ENCODE measurements at places on chromosomes 6 and 20.

DNA sequence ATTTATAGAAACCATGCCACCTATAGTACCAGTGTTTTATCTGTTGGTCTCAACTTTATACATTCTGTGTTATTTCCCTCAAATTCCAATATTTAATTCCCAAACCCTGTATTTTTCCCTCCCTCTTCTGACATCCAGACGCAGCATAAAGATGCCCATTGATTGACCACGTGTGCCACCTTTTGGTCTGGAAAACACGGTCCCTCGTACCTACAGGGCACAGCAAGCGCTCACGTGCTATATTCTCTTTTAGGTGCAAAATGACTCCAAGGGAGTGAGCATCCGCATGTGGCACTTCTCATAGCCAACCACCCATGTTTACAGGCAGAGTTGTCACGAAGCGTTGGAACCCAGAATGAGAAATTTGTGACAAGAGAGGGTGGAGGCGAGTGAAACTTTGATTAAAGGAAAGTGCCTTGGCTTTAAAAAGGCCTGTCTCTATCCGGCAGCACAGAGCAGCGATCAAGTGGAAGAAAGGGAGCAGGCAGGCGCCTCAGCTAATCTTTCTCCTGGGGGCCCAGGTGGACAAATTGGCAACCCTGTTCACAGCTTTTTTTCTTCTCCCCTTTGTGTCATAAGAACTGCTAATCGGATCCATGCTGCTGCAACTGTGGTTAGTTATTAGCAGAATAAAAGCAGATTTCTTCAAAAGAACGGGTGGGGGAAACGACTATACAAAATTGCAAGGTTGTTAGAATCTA is 225.9 kb downstream of the TMEM242 start:
- no peak for ATAC-seq

DNA sequence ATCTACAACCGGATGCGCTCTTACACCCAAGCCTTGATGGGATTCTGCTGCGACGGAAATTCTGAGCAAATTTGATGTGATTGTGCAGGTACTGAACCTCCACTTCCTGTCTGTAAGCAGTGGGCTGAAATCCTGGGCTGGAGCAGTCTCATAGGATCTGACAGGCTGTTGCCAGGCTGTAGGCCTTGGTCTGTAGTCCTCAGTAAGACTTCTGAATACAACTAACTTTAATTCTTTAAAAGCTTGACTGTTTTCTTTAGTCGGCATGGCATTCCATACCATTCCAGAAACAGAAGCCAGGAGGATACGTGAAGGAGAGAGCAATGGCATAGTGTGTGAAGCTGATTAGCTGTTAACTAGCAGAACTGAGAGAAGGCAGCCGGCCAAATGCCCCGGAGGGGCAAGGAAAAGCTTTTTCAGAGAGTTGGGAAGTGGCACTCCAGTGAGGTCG is 68.3 kb downstream of the ADTRP start:
- no peak for ATAC-seq

GRCh38 chr6:151240036-151240685 is 394 bp downstream of the AKAP12 start:
- ATAC-seq, result peak; percentile 81

- ATAC-seq, result peak; percentile 74
Observed at GRCh38 chr20:39516964-39517363, 554.8 kb downstream of the DHX35 start.

GRCh38 chr6:152048921-152049320 is 241.4 kb downstream of the ESR1 start:
- no peak for ATAC-seq

GRCh38 chr6:56744528-56744927 is 101.8 kb upstream of the DST start:
- no peak for ATAC-seq

GRCh38 chr6:93088621-93089501 is 330.5 kb downstream of the EPHA7 start:
- no peak for ATAC-seq

DNA sequence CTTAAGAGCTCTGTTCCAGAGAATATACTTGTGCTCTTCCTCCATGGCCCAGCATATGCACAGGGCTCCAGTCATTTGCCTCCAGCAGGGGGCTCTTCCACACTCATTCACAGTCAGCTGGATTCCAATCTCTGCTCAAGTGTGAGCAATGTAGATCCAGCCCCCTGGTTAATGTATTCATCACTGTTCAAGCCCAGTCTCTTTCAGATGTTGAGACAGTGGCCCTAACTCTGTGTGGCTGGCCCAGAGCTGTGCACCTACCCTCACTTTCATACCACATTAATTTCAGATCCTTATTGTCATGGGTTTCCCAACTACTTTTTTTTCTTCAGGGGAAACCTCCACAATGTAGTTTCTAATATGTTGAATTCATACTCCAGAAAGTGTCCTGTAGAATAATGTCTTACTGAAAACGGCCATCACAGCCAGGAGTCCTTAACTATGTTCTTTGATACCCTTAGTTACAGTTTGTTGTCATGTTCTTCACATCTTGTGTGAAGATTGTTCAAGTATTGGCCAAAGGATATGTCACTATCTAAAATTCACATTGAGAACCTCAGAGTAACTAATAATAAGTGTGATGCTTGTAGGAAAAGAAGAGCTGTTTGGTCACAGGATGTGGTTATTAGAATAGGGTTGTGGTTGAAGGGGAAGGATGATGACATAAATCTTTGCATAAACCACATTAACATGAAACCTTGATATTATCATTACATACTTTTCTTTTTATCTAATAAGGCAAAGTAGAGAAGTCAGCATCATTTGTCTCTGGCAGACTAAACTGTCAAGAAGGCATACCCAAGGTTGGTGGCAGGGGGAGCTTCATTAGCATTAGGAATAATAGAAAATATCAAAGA is 14.4 kb upstream of the HLA-DQA1 start:
- peak; percentile 92 for ATAC-seq

DNA sequence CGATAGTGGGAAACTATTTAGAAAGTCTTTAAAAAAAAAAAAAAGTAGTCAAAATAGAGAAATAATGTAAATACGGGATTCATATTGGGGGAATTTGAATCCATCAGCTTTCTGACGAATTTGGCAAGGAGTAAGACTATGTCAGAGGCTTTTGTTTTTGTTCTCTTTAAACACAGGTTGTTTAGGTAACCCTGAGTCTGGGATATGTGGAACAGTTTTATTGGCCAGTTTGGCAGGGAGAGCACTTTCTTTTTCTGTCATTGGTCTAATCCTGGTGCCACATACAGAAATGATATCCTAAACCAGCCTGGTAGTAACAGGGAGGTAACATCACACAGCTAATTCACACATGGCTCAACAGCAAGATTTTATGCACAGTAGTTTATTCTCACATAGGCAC is 27.7 kb downstream of the HAO1 start:
- no peak for ATAC-seq

DNA sequence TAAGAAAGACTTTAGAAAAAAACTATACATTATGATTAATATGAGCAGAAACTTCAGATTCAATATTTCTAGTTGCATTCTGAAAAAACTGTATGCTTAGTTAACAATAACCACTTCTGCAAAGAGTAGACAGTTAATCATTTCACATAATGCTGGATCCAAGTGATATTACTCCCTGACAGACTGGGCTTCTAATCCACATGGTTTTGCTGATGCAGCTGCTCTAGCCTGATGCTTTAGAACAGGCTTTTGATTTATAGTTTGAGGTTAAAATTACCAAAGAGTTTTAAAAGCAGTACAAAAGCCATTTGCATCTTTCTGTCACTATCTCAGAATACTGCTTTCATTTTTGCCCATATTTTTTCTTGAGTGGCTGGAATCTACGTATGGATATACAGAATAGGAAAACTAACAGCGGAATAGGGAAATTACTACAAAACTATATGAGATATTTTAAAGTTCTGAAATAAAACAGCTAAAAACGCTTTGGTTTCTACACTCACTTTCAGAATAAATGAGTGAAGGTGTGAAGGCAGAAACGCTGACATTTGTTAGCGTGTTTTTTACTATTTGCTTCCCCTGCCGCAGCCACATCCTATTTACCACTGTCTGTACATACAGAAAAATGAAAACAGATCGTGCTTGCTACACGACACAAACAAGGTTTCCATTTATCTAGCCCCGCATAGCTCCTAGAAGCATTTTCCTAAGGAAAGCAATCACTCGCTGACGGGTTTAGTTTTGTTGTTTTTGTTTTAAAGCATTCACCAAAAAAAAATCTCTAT is 61.7 kb downstream of the METTL24 start:
- no peak for ATAC-seq

DNA sequence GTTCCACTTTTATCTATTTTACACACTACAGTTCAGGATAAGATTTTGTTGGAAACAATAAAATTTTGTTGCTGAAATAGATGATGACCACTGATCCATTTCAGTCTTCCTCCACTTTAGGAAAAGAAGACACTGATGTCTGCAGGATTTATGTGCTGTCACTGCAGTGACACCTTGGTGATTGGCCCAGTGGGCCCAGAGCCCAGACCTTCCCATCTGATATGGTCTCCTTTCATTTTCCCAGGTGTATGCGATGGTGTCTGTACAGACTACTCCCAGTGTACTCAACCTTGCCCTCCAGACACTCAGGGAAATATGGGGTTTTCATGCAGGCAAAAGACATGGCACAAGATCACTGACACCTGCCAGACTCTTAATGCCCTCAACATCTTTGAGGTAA is 19.6 kb upstream of the ADGRF4 start:
- no peak for ATAC-seq

GRCh38 chr20:13101706-13102105 is 92.9 kb downstream of the SPTLC3 start:
- ATAC-seq, result no peak

GRCh38 chr6:73691512-73691911 is 4.5 kb upstream of the CD109 start:
- ATAC-seq, result no peak

- no peak for ATAC-seq
Observed at GRCh38 chr6:41487860-41488432, 58.2 kb upstream of the FOXP4 start.

DNA sequence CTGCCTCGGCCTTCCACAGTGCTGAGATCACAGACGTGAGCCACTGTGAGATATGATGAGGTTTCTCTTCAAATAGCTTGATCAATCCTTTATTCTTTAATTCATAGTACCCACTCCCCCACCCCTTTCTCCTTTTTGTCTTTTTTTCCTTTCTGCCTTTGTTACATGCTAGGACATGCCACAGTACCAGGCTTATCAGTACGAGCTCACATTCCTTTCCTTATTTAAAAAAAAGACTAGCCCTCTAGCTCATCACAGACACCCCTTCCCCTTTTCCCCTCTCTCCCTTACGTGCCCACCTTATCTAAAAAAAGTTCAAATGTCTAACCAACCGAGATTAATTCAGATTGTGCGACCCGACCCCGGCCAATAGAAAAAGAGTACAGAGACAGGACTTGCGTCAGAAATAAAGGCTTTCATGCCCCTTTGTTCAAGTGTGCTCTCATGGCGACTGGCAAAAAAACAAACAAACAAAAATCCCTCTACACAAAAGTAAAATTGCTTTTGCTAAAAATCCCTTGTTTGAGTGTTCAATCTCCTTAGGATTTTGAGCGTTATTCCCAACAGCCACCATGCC is 49.2 kb downstream of the MRAP2 start:
- no peak for ATAC-seq

DNA sequence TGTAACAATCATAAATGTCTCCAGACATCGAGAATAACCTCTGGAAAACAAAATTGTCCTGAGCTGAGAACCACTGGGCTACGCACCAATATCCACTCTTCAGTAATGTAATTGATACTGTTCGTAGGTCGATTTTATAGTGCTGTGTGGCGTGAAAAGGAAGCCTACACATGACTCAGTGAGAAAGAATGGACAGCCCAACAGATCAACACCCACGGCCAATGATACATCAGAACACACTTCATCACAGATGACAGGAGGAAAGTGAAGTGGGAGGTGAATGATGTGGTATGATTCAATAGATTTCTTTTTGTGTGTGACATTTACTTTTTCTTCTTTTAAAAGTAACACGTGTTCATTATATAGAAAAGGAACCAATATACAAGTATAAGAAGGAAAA is 93.5 kb downstream of the RPS12 start:
- ATAC-seq, result no peak

- ATAC-seq, result no peak
Observed at GRCh38 chr20:33791959-33792597, 19.1 kb upstream of the CHMP4B start.

DNA sequence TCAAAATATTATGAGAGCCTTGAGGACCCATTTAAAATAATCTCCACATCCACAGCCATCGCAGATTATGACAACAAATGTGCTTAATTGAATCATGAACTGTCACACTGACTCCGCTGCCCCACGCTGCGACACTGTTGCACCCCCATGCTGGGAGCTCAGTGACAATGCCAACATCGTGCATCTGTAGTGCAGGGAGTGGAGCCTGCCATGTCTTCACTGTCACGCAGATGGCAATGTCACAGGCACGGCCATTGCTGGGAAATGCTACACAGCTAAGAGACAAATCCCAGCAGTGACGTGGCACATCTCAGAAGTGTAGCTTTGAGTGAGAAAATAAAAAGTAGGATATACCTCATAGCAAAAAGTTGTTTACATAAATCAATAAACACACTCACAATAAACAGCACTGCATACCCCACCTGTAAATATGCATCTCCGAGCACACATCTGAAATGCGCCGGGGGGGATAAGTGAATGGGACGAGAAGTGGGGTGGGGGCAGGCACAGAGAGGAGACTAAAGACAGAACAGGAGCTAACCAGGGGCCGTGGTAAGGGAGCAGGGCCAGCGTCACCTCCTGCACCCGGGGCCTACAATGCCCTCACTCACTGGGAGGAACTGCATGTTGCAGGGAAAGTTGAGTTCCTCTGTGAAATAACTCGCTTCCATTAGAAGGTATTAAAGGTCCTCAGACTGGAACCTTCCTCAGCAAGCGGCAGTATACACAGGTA is 349.9 kb downstream of the THBS2 start:
- no peak for ATAC-seq

- no peak for ATAC-seq
Observed at GRCh38 chr6:52407467-52407866, 12.7 kb upstream of the EFHC1 start.

DNA sequence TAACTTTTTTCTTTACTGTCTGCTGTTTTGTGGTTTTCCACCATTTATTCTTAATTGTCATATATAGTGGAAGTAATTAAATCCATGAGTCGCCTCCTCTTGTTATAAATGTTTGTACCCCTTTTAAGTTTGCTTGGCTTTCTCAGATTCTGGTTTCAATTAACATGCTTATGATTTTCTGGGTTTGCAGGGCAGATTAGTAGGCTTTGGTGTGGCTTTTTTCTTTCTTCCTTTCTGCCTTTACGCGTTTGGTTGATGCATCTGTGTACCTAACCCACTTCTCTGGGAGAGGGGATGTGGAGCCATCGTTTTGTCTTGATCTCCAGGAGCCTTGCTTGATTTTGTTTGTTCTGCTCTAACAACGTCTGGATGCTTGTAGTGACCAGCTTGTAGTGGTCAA is 100.4 kb downstream of the JARID2 start:
- ATAC-seq, result no peak
